A549 treated with CORT108297 at 1 μM for 4 hours (cell line): ENCODE measurements at places on chromosomes 12 and 14. TPM values are rescaled to one million over a fixed set of nuclear protein-coding genes. Genes with fewer than 3 reads are reported as not detected.

Gene TUBA1C
- total RNA-seq, result 1,750 to 2,087 TPM (median 1,799 TPM) in 5 replicates

Gene STON2
- 0.53 to 1.0 TPM (median 0.65 TPM) in 5 replicates for total RNA-seq

Gene KSR2
- total RNA-seq, result 0.48 to 0.53 TPM (median 0.50 TPM) in 5 replicates

Gene CARMIL3
- 0.40 to 0.58 TPM (median 0.50 TPM) in 5 replicates for total RNA-seq

Gene AICDA
- total RNA-seq, result 0.05 to 0.13 TPM (median 0.11 TPM) in 4 of 5 replicates, not detected in the other
